ENCODE measurements at places on chromosomes 2 and 18.

GRCh38 chr2:207771421-207771820 lies 1.7 kb upstream of the FZD5 start:
- no peak for DNase-seq

DNA sequence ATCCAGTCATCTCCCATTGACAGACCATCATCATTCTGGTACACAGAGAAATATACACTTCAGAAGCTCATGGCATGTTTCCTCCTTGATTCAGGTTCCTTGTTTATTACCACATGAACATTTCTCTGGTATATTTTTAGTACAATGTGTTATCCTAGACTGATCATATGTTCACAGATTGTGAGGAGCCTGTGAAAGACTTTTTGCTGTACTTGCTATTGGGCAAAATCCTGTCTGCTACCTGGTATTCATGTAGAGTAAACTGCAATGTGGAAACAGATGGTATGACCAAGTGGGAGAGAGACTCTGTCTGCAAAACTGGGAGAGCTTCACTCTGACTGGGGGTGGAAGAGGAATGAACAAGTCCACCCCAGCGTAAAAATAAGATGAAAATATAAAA lies 657.2 kb downstream of the IRS1 start:
- no peak for DNase-seq

DNA sequence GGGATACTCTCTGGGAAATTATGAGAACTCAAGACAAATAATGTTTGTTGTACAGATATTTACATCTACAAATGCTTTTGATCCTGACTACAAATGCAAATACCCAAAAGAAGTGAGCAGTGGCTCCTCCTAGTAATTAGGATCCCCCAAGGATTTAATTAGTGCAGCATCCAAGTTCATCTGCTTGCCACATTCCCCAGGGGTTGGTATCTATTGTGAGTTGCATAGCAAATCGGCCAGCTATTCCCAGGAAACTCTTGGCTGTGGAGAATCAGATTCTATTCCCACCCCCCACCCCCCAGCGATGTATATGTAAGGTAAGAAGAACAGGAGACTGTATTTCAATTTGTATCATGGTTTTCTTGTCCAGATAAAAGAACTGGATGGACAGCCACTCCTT lies 725.1 kb upstream of the CDH7 start:
- no peak for DNase-seq

- DNase-seq, result no peak
Observed at GRCh38 chr18:24060644-24061043, 46.1 kb downstream of the TTC39C start.

GRCh38 chr2:234981197-234982095 lies 29.6 kb downstream of the SH3BP4 start:
- DNase-seq, result peak; percentile 22

- no peak for DNase-seq
Observed at GRCh38 chr18:63298400-63299365, 20.9 kb downstream of the BCL2 start.

- DNase-seq, result no peak
Observed at GRCh38 chr18:9401176-9401575, 66.6 kb downstream of the TWSG1 start.

DNA sequence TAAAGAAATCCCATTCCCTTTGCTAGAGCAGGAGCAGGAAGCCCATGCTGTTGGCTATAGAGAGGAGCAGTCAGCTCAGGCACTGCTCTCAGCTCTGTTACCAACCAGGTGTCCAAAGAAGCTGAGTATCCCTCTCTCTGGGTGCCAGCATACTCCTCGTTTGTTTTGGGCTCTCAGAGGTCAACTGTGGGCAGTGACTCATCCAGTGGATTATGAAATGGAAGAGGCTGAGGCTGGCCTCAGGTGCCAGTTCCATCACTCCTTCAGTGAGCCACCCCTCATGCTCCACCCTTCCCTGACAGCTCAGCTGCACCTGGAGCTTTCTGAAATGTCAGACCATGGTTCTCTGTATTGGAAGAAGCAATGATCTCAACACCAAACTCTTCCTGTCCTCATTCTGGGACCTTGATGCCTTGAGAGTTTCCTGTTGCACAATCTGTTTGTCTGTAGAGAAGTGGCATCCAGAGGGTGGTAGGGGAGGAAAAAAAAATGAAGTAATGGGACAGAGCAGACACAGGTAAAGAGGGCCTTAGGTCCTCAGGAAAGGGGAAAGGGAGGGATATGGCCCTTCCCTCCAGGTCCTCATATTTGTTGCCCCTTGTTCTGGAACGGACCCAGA lies 31.2 kb upstream of the EN1 start:
- DNase-seq, result no peak

DNA sequence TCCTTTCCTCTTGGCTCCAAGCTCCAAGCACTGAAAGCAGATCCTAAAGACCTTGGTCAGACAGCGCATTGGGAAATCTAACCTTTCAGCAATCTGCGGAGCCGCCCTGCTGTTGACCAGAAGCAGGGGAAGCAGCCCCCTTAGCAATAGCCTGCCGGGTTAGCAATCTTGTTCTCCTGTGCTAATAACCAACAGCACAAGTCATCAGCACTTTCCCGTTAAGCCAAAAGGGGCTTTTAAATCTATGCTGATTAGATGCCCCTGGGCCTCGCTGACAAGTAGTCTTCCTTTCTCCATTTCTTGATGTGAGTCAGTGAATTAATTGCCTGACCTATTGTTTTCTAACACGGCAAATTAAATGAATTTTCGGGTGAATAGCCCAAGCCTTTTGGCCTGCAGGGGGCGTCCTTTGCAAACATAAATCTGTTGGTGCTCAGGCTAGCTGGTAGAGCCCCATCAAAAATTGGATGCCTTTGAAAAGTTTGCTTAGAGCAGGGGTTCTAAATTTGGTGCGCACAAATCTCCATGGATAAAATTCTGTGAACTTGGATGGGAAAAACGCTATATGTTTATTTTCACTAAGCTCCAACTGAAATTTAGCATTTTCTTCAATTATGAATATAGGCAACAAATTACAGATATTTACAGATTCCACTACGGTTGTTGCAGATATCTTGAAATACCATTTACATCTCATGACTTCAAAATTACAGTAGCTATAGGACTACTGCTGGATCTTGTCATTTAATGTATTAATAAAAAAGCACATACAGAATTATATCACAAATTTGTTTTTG lies 24.6 kb downstream of the MAIP1 start:
- DNase-seq, result peak; percentile 15

DNA sequence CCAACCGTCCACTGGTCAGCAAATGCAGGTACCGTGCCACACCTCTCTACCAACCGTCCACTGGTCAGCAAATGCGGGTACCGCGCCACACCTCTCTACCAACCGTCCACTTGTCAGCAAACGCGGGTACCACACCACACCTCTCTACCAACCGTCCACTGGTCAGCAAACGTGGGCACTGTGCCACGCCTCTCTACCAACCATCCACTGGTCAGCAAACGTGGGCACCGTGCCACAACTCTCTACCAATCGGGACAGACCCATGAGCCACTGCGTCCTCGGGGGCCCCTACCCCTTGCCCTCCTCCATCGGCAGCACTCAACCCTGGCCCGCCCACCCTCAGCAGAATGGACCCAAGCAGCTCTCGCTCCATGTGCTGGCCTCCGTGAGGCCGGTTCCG lies 226.4 kb upstream of the SALL3 start:
- no peak for DNase-seq

GRCh38 chr2:107002735-107003134 lies 116.8 kb upstream of the ST6GAL2 start:
- no peak for DNase-seq

- no peak for DNase-seq
Observed at GRCh38 chr2:134401789-134402188, 147.9 kb downstream of the MGAT5 start.

DNA sequence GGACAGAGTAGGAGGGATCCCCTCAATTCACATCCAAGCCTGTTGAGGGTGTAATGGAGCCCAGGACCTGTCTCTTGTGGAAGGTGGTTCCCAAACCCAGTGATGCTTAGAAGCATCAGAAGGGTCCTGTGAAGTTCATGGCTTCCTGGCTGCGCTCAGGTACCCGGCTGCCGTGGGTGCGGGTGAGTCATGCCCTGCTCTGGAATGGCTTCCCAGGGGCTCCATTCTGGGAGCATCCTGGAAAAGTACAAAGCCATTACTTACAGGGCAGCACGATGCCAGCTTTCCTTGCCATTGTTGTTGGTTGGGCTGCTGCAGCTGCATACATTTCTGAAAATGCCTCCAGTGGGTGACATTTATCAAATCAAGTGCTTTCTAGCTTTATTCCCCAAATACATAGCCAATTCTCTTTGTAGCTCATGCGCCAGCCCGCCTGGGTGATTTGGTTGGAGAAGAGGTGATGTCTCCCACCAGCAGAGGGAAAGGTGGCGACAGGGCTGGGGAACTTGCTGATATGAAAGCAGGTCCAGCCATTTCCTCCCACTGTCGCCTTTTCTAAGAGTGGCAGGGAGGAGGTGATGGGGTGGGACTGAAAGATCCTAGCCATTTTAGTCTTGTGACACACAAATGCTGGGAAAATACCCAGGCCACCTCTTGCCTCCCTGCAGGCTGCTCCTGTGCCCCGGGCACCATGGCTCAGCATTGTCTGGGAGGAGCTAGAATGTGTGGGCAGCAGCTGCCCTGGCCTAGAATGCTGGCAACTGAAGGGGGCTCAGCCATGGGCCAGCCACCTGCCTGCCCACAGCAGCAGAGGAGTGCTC lies 65.9 kb upstream of the HPCAL1 start:
- no peak for DNase-seq

- no peak for DNase-seq
Observed at GRCh38 chr2:143948710-143949109, 571.2 kb downstream of the ZEB2 start.

DNA sequence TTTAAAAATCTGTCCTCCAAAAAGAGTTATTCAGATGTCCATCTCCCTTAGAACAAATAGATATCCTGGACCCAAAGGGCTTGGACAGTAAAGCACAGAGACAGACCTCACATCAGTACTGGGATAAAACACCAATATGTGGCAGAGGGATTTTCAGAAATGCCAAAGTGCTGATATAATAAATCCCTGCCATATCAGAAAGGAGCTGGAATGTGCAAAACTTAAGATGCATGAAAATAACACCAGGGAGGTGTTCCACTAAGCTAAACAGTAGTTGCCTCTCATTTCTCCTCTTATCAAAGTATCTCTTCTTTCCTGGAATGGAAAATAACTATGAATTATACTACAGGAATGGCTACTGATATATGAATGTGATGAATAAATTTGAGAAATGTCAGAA lies 13.2 kb downstream of the USP40 start:
- DNase-seq, result no peak

GRCh38 chr2:68039317-68039716 lies 23.5 kb downstream of the C1D start:
- DNase-seq, result no peak

DNA sequence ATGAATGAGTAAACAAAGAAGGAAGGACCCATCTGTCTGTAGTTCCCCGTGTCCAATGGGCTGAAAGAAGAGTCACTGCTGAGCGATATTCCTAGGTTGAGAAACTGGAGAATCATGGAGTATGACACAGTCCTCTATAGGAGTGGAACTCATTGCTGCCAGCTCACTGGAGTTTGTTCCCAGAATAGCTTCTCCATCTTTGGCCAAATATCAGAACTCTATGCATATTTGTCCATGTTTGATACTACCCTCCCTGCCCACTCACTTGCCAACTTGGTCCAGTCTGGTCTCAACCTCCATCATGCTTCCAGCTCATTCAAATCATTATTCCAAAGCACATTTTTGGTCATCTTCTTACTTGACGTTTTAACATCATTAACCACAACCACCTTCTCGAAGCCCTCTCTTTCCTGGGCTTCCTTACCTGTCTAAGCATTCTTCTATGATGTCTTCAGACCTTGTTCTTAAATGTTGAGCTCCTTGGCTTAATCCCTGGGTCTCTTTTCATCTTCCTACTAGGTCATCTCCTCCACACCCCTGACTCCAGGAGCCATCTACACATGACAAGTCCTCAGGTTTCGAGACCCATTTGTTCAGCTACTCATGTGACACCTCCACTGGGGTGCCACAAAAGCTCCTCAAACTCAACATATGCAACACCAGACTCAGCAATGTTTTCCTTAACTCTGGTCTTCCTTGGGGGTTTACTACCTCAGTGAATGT lies 221.6 kb downstream of the MYCN start:
- DNase-seq, result no peak

- no peak for DNase-seq
Observed at GRCh38 chr18:5052491-5052890, 144.6 kb downstream of the AKAIN1 start.

DNA sequence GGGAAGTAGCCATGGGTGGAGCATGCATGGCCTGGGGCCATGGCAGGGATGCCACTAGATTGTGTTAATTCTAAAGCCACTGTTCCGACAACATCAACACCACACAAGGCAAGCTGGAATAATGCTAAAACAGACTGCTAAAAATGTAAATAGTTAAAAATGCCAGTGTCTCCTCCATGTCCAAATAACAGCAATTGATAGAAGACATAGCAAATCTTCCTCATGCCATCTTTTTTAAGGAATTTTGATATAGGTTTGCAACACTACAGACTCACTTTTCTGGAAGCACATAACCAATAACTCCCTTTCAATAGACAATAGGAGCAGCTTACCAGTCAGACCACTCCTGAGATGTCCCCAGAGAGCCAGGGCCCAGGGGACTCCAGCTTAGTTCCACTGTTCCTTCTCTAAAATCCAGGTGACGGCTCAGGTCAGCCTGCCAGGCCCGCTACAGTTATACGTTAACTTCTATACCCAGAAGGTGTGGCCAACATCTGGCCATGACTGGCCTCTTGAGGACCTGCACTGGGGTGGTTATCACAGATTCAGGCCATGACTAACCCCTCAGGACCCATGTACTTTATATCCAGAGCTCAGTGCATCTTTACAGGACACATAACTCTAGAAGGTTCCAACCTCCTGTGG lies 20.3 kb downstream of the TUBB6 start:
- DNase-seq, result no peak

GRCh38 chr18:74139888-74140287 lies 7.7 kb downstream of the FBXO15 start:
- no peak for DNase-seq

DNA sequence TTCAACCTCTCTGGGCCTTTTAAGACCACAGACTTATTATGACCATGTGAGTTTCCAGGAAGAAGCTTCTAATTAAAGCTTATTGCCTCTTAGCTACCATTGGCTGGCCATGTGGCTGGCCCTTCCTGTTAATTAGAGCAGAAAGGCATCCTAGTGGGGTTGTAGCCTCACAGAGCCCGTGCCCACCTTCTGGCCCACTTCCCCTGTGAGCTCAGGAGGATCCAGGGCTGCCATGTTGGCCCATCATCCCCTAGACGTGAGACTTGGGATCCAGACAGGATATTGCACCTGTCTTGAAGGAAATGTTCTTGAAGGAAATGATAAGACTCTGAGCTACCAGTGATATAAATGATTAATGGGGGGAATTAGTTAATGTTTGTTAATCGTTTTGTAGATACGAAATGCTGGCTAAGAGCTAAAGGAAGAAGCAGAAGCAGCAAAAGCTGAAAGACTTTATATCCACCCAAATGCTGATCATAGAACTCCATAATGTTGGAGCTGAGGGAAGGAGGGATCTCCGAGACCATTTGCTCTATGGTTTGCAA lies 255.4 kb downstream of the CLIP4 start:
- DNase-seq, result no peak

GRCh38 chr2:11677136-11678055 lies 7.4 kb upstream of the NTSR2 start:
- DNase-seq, result no peak
